ENCODE measurements at places on chromosomes 4 and X.

DNA sequence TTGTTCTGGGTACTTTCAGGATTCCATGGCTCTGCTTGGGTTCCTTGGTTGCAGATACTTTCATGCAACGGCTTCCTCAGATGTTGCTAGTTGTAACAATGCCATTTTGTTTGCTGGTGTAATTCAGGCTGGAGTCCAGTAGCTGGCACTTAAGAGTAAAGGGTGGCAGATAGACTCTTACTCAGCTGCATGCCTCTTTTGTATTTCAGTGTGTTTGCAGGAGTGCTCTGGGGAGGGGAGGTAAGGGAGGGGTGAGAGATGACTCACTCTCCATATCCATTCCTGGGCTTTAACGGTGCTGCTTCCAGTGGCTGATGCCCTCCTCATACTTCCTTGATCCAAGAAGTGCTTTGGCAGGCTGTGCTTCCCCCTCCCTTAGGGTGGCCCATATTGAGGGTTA is 155.2 kb downstream of the ZNF330 start:
- DNase-seq: peak; percentile 13

GRCh38 chrX:153765138-153766079 is 1.4 kb downstream of the PLXNB3 start:
- no peak for DNase-seq

GRCh38 chr4:84493092-84493850 is 5.8 kb downstream of the NKX6-1 start:
- no peak for DNase-seq

DNA sequence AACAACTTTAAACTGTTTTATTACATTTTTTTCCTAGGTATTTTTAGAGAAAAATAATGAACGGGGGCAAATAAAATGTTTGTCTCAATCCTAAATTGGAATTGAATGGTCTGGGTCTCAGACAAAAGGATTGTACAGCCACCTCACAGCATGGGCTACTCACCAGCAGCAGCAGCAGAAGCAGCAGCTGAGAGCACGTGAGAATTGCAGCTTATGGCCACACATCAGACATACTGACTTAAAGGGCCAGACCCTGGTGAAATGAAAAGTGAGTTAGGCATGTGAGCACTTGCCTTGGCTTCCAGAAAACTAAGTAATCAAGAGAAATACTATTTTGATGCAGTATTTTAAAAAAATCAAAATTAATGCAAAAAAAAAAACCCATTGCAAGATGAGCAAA is 56.6 kb downstream of the AASDH start:
- no peak for DNase-seq

DNA sequence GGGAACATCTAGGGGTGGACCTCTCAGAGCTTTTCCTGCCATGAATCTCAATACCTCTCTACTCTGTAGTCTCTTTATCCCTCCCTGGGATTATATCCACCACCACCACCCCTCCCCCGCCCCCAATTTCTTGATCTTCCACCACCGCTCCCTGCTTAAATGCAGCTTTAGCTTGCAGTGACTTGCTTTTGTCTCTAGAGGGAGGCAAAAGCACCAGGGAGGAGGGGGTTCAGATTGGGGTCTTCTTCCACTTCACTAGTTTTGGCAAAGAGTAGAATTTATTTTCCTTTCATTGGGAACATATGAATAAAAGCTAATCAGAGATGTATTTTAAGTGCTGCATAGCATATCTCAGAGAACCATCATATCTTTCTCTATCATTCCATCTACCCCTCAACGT is 5.5 kb downstream of the ARHGAP36 start:
- no peak for DNase-seq

GRCh38 chr4:56803471-56803870 is 18.0 kb downstream of the SPINK2 start:
- DNase-seq: peak; percentile 90

Measured in Kasumi-1 (cell line).